ENCODE measurements at places on chromosomes 5 and 9.

- no peak overlapping the region for H3K4me3 ChIP-seq
- no peak overlapping the region for H3K27ac ChIP-seq
- no peaks in the 10 kb centered on the region for H3K27me3 ChIP-seq
- no peaks in the 10 kb centered on the region for H3K36me3 ChIP-seq
Measured at GRCh38 chr5:52875827-52876226, 88.1 kb downstream of the ITGA1 start.

GRCh38 chr5:97750576-97750975 is 567.5 kb upstream of the RIOK2 start:
- H3K4me1 ChIP-seq, result no peaks in the 10 kb centered on the region
- no peak overlapping the region for H3K4me3 ChIP-seq
- H3K27me3 ChIP-seq, result no peaks in the 10 kb centered on the region
- DNase-seq, result no peak
- no peak overlapping the region for H3K27ac ChIP-seq

DNA sequence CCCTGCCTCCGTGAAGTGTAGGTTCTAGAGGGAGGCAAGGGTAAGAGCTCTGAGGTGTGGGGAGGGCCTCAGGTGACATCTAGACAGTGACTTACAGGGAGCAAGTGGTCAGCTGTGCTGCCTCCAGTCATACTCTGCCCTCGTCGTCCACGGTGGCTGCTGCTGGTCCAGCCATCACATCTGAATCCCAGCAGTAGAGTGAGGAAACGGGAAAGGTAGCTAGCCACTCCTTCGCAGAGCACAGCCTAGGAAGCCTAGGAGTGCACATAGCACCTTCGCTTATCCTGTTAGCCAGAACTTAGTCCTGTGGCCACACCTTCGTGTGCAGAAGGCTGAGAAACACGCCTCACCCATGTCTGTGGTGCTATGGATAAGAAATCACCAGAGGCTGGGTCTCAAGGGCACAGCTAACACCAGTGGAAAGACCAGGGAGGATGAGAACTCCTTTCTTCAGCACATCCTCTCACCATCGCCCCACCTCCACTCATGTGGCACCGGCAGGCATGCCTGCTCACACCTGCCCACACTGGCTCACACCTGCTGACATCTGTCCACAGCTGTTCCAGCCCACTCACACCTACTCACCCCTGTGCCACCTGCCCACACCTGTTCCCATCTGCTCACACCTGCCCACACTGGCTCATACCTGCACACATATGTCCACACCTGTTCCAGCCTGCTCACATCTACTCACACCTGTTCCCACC is 44.5 kb upstream of the SLC6A19 start:
- DNase-seq, result peak; percentile 54
- no peaks in the 10 kb centered on the region for H3K36me3 ChIP-seq
- no peak overlapping the region for H3K4me3 ChIP-seq
- peaks cover 45% of the 10 kb centered on the region for H3K27me3 ChIP-seq
- peaks cover 9% of the 10 kb centered on the region for H3K4me1 ChIP-seq

DNA sequence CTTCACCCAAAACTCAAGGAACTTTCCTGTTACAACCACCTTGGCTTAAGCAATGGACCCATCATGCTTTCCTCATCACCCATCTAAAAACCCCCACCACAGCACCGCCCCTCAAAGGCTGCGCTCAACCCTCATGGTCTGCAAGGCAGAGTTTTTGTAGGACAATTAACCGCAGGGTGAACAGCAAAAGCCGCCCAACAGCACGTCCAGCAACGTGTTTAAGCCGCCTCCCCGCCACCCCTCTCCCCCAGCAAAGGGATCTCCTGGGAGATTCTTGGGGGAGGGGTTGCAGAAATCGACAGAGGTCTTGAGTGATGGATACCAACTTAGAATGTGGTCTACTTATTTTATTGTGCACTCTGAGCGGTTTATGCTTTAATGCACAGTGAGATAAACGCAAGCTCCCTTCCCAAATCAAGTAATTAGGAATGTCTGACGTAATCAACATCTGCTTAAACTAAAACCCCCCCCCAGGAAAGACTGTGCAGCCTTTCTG is 1.9 kb downstream of the ROR2 start:
- peak overlapping the region; percentile 36 for H3K4me3 ChIP-seq
- H3K27ac ChIP-seq, result no peak overlapping the region
- no peak for DNase-seq
- peaks cover 68% of the 10 kb centered on the region for H3K27me3 ChIP-seq

- no peak overlapping the region for H3K27ac ChIP-seq
- no peak for DNase-seq
- no peaks in the 10 kb centered on the region for H3K4me1 ChIP-seq
- H3K27me3 ChIP-seq, result no peaks in the 10 kb centered on the region
- H3K36me3 ChIP-seq, result peaks cover 12% of the 10 kb centered on the region
Measured at GRCh38 chr9:129149442-129149841, 28.6 kb downstream of the IER5L start.

DNA sequence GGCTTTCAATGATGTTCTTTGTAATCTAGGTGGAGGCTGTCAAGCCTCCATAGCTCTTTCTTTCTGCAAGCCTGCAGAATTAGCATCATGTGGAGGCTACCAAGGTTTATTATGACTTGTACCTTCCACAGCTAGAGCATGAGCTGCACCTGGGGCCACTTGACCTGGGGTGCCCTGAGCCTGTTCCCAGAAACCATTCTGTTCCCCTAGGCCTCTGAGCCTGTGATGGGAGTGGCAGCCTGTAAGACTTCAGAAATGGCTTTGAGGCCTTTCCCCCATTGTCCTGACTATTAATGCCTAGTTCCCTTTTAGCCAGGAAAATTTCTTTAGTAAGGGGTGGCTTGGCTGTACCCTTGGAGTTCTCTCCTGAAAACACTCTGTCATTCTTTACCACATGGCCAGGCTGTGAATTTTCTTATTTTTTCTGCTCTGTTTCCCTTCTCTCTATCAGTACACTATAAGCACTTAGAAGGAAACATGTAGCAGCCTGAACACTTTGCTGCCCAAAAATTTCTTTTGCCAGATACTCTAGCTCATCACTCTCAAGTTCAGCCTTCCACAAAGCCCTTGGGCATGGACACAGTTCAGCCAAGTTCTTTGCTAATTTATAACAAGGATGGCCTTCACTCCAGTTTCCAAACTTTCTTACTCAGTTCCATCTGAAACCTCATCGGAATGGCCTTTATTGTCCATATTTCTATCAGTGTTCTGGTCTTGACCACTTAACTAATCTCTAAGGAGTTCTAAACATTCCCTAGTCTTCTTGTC is 61.4 kb upstream of the NR3C1 start:
- no peaks in the 10 kb centered on the region for H3K27me3 ChIP-seq
- no peaks in the 10 kb centered on the region for H3K4me1 ChIP-seq
- H3K27ac ChIP-seq, result no peak overlapping the region
- DNase-seq, result no peak
- no peaks in the 10 kb centered on the region for H3K36me3 ChIP-seq

- no peaks in the 10 kb centered on the region for H3K36me3 ChIP-seq
- DNase-seq, result no peak
- H3K4me3 ChIP-seq, result no peak overlapping the region
- peaks cover 8% of the 10 kb centered on the region for H3K4me1 ChIP-seq
- no peak overlapping the region for H3K27ac ChIP-seq
- no peaks in the 10 kb centered on the region for H3K27me3 ChIP-seq
Measured at GRCh38 chr9:35840881-35841644, 12.0 kb downstream of the TMEM8B start.

DNA sequence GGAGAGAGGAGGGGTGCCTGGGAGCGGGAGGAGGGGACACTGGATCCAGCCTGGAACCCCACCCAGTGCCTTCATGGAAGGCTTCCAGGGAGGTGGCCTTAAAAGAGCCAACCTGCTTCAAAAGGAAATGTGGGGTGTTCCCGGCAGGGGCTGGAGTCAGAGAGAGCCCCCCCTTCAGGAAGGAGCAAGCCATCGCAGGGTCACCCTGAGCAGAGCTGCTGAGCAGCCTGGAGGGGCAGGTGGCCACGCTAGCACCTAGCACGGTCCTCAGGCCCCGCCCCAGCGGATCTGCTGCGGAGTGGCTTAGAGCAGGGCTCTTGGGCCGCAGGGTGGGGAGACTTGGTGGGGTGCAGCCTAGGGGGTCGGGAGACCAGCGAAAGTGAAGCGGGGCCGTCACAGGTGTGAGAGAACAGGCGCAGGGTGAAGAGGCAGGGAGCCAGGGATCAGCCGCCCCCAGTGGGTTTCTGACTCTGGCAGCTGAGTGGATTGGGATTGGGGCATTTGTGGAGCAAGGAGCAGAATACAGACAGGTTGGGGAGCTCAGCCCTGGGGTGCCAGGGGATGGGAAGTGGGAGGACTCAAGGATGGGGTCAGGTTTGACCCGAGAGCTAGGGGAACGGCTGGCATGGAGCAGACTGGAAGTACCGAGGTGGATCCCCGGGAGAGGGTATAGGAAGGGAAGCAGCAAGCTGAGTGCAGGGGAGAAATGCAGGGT is 1.5 kb downstream of the LCN2 start:
- H3K27ac ChIP-seq, result no peak overlapping the region
- H3K4me3 ChIP-seq, result no peak overlapping the region
- peaks cover 16% of the 10 kb centered on the region for H3K4me1 ChIP-seq
- no peaks in the 10 kb centered on the region for H3K27me3 ChIP-seq
- DNase-seq, result peak; percentile 62
- no peaks in the 10 kb centered on the region for H3K36me3 ChIP-seq

- no peaks in the 10 kb centered on the region for H3K4me1 ChIP-seq
- no peak overlapping the region for H3K27ac ChIP-seq
- H3K27me3 ChIP-seq, result peaks cover 4% of the 10 kb centered on the region
- H3K36me3 ChIP-seq, result no peaks in the 10 kb centered on the region
- DNase-seq, result no peak
- H3K4me3 ChIP-seq, result no peak overlapping the region
Measured at GRCh38 chr9:11086561-11086960, 473.8 kb upstream of the PTPRD start.

GRCh38 chr5:16595881-16596580 is 20.8 kb downstream of the RETREG1 start:
- DNase-seq, result no peak
- H3K27ac ChIP-seq, result no peak overlapping the region
- H3K4me3 ChIP-seq, result no peak overlapping the region
- no peaks in the 10 kb centered on the region for H3K27me3 ChIP-seq
- H3K4me1 ChIP-seq, result no peaks in the 10 kb centered on the region

GRCh38 chr5:57172466-57173318 is 1.2 kb upstream of the GPBP1 start:
- no peak for DNase-seq
- peak overlapping the region; percentile 85 for H3K27ac ChIP-seq
- H3K27me3 ChIP-seq, result no peaks in the 10 kb centered on the region
- no peaks in the 10 kb centered on the region for H3K4me1 ChIP-seq
- H3K36me3 ChIP-seq, result peaks cover 20% of the 10 kb centered on the region
- peak overlapping the region; percentile 93 for H3K4me3 ChIP-seq

GRCh38 chr5:72417333-72418062 is 89.7 kb downstream of the ZNF366 start:
- no peaks in the 10 kb centered on the region for H3K4me1 ChIP-seq
- no peaks in the 10 kb centered on the region for H3K36me3 ChIP-seq
- no peak overlapping the region for H3K27ac ChIP-seq

- H3K4me1 ChIP-seq, result no peaks in the 10 kb centered on the region
- no peak overlapping the region for H3K27ac ChIP-seq
- no peak for DNase-seq
- no peak overlapping the region for H3K4me3 ChIP-seq
- H3K27me3 ChIP-seq, result no peaks in the 10 kb centered on the region
Measured at GRCh38 chr9:35014517-35014916, 25.0 kb downstream of the DNAJB5 start.

GRCh38 chr5:173399851-173400250 is 71.6 kb upstream of the STC2 start:
- H3K4me1 ChIP-seq, result no peaks in the 10 kb centered on the region
- H3K36me3 ChIP-seq, result no peaks in the 10 kb centered on the region
- no peaks in the 10 kb centered on the region for H3K27me3 ChIP-seq
- H3K27ac ChIP-seq, result no peak overlapping the region
- no peak overlapping the region for H3K4me3 ChIP-seq

GRCh38 chr9:116116393-116116792 is 37.2 kb upstream of the PAPPA start:
- H3K27ac ChIP-seq, result no peak overlapping the region
- H3K36me3 ChIP-seq, result no peaks in the 10 kb centered on the region
- DNase-seq, result no peak
- H3K4me1 ChIP-seq, result no peaks in the 10 kb centered on the region
- no peak overlapping the region for H3K4me3 ChIP-seq
- no peaks in the 10 kb centered on the region for H3K27me3 ChIP-seq

- no peak overlapping the region for H3K4me3 ChIP-seq
- H3K27me3 ChIP-seq, result no peaks in the 10 kb centered on the region
- H3K36me3 ChIP-seq, result no peaks in the 10 kb centered on the region
- peaks cover 28% of the 10 kb centered on the region for H3K4me1 ChIP-seq
- DNase-seq, result no peak
- peak overlapping the region; percentile 75 for H3K27ac ChIP-seq
Measured at GRCh38 chr5:153895266-153895665, 143.4 kb downstream of the FAM114A2 start.

- H3K4me3 ChIP-seq, result no peak overlapping the region
- no peaks in the 10 kb centered on the region for H3K36me3 ChIP-seq
- no peak overlapping the region for H3K27ac ChIP-seq
- no peak for DNase-seq
- H3K27me3 ChIP-seq, result peaks cover 12% of the 10 kb centered on the region
Measured at GRCh38 chr5:136246122-136246521, 53.2 kb upstream of the SMIM32 start.

DNA sequence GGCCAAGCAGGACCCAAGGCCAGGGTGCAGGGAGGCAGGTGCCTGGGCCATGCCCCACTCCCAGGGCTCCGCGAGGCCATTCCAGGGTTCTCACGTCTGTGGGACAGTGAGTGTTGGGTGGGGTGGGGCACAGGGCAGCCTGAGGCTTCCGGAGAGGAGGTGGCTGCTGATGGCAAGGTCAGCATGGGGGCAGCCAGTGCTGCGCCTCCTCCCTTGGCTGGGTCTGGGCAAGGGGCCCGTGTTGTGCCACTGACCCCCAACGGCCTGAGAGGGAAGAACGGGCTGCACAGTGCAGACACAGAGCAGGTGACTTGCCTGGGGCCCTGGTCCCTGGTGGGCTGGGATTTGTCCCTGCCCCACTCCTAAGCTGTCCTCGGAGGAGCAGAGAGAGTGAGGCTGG is 82.1 kb downstream of the RXRA start:
- H3K27me3 ChIP-seq, result no peaks in the 10 kb centered on the region
- H3K4me1 ChIP-seq, result peaks cover 25% of the 10 kb centered on the region
- DNase-seq, result no peak
- H3K27ac ChIP-seq, result no peak overlapping the region
- peaks cover 14% of the 10 kb centered on the region for H3K36me3 ChIP-seq
- no peak overlapping the region for H3K4me3 ChIP-seq

- no peaks in the 10 kb centered on the region for H3K36me3 ChIP-seq
- no peaks in the 10 kb centered on the region for H3K27me3 ChIP-seq
- DNase-seq, result peak; percentile 93
- peak overlapping the region; percentile 95 for H3K27ac ChIP-seq
- H3K4me1 ChIP-seq, result peaks cover 63% of the 10 kb centered on the region
Measured at GRCh38 chr5:172775326-172776234, 4.6 kb upstream of the DUSP1 start.

Data from RWPE2 (cell line).